ENCODE measurements at places on chromosomes 6 and 20. TPM values are rescaled to one million over a fixed set of nuclear protein-coding genes. Genes with fewer than 3 reads are reported as not detected.

HEY2 gene
- total RNA-seq, result not detected

CHRNA4 gene
- not detected for total RNA-seq

PRR18 gene
- not detected for total RNA-seq

PAK5 gene
- total RNA-seq, result not detected

DNA sequence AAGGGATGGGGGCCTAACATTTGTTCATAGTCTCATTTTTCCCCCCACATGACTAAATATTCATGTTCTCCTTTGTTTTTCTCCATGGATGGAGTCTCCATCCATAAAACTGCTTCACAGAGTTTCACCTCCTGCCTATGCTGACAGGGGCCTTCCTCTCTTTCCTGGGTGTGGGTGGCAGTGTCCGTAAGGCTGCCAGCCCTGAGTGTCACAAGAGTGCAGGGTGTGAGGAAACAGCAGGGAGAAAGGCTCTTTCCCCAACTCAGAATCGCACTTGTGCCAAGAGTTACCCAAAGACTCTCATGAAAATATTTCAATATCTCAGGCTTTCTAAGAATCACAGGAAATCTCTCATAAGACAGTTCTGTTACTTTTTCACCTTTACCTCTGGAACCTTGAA is 346.2 kb upstream of the MMS22L start:
- no peak for DNase-seq

GRCh38 chr6:124757560-124757959 is 204.7 kb upstream of the RNF217 start:
- no peak for DNase-seq

DNA sequence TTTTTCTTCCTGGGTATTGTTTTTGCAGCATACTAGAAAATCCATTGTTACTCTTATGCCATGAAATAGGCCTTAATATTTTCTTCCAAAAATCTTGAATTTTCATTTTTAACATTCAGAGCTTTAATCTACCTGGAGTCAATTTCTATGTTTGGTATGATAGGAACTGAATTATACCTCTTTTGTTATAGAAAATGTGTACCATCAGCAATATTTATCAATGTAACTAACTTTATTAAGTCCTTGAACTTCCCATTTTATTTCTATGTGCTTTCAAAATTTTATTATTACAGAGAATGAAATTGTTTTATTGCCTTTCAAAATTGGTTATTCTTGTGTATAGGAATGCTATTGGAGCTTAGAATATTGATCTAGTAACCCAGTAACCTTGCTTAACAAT is 68.2 kb downstream of the PLCB1 start:
- DNase-seq, result no peak

Data from dermis blood vessel endothelial cell (primary cell).